CD4-positive, alpha-beta T cell (primary cell): ENCODE measurements at places on chromosomes 5 and 9. TPM values are rescaled to one million over a fixed set of nuclear protein-coding genes. Genes with fewer than 3 reads are reported as not detected.

DNA sequence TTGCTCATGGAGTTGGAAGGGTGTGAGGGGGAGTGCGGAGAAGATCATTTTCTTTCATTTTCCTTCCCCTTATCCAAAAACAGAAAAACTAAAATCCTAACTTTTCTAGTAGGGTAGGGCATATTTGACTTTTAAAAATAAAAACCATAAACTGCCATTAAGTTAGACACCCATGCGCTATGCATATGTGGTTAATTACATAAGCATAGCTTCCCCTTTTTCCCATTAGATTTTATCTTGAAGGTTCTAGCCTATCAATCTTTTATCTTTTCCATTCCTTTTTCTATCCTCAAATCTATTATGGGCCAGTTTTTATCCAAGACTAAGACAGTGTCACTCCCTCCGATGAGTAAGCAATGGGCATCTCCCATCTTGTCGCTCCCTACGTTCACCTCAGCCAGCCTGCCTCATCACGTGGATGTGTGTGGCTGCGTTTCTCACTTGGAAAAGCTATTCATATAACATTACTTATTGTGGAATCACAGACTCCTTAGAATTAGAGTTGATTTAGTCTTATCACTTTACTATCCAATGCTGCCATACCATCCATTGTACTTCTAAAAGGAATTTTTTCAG, 49.2 kb downstream of the PCSK5 start:
- H3K36me3 ChIP-seq = no peaks in the 10 kb centered on the region
- no peaks in the 10 kb centered on the region for H3K27me3 ChIP-seq
- no peak overlapping the region for H3K27ac ChIP-seq

- no peaks in the 10 kb centered on the region for H3K4me1 ChIP-seq
- no peak overlapping the region for H3K27ac ChIP-seq
- DNase-seq = no peak
- no peak overlapping the region for H3K4me3 ChIP-seq
- H3K27me3 ChIP-seq = no peaks in the 10 kb centered on the region
Measured at GRCh38 chr5:170660531-170660930, 123.0 kb upstream of the GABRP start.

Gene KCNMB1
- total RNA-seq = 0.06 TPM

GRCh38 chr5:151005187-151005949, 15.0 kb upstream of the GPX3 start:
- H3K27me3 ChIP-seq = peaks cover 2% of the 10 kb centered on the region
- no peaks in the 10 kb centered on the region for H3K4me1 ChIP-seq
- H3K36me3 ChIP-seq = no peaks in the 10 kb centered on the region
- H3K4me3 ChIP-seq = no peak overlapping the region
- DNase-seq = no peak

Gene PCDHGA9
- total RNA-seq = not detected

Gene ARL14EPL
- not detected for total RNA-seq
